ENCODE measurements at places on chromosomes 1 and 21.

DNA sequence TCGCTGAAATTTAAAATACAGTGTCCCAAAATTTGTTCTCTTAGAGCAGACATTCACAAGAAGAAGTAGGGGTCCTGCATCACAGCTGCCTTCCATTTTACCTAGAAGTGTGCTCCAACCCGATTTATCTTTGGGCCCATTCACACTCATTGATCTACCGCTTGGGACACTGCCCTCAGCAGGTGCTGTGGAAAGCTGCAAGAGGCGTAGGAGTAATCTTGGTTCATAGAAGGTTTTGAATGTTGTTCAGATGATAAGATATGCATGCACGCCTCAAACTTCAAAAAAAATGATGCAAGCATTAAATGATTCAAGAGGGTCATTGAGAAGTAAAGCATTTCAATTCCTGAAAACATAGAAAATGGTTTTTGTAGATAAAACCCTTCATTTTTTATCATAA is 18.6 kb upstream of the C1orf105 start:
- DNase-seq: no peak

GRCh38 chr21:32253215-32253641 is 25.6 kb downstream of the MIS18A start:
- no peak for DNase-seq

GRCh38 chr1:63255153-63255552 is 67.2 kb upstream of the FOXD3 start:
- DNase-seq: no peak

- DNase-seq: no peak
Observed at GRCh38 chr21:25464275-25464674, 143.0 kb downstream of the MRPL39 start.

DNA sequence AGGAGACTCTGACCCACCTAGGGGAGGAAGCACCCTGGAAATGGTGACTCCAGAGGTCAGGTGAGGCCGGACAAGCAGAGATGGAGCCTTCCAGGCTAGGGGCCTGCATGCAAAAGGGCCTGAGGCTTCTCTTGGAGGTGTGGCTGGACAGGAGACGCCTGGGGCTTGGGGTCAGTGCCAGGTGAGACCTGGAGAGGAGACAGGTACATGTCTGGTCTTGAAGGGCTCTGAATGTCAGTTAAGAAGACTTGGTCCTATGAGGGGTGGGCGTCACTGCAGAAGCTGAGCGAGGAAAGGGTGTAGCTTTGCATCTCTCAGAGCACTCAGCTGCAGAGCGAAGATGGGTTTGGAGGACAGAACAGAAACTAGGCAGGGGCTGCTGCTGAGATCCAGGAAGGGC is 14.3 kb downstream of the LRP8 start:
- DNase-seq: no peak

Data from Ammon's horn (tissue), 1 donor.